DMS79 treated with DMSO at 0.1 percent for 48 hours (cell line): ENCODE measurements at places on chromosomes 16 and 17.

GRCh38 chr16:12819126-12820117 lies 15.7 kb upstream of the CPPED1 start:
- DNase-seq = no peak

GRCh38 chr17:19578545-19578944 lies 44.9 kb downstream of the SLC47A1 start:
- DNase-seq = no peak

DNA sequence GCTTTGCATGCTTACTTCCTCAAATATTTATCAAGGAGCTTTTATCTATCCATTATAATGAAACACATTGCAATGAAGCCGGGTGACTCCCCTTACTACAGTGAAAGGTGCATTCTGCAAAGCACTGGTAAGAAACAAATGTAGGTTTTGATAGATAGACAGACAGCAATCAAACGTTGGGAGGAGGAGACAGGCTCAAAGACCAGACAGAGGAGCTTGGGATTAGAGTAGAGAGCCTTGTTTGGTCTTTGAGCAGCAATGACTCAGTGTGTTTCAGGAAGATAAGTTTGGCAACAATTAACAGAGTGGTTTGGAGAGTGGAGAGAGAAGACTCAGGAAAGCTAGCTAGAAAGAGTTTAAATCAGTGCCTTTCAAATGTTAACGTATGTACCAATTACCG lies 68.8 kb downstream of the ZNF18 start:
- no peak for DNase-seq

DNA sequence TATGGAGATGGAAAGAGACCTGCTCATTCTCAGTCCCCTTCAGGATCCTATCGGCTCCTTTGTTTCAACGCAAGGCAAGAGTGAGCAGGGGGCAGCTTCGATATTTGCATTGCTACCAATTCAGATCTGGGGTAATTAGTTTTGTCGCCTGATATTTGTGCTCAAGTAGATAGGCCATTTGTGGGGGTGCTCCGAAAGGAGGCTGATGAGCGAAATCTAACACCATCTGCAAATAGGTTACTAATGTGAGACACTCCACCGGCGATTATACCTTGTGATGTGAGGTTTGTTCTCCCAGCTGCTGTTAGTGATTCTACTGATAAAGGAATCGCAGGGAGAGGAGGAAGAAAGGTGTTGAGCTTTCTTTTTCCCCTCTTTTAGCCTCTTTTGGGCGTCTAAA lies 31.5 kb downstream of the WSCD1 start:
- DNase-seq = no peak

- no peak for DNase-seq
These were observed 127.2 kb downstream of the CCDC144A start for GRCh38 chr17:16817201-16817600.

DNA sequence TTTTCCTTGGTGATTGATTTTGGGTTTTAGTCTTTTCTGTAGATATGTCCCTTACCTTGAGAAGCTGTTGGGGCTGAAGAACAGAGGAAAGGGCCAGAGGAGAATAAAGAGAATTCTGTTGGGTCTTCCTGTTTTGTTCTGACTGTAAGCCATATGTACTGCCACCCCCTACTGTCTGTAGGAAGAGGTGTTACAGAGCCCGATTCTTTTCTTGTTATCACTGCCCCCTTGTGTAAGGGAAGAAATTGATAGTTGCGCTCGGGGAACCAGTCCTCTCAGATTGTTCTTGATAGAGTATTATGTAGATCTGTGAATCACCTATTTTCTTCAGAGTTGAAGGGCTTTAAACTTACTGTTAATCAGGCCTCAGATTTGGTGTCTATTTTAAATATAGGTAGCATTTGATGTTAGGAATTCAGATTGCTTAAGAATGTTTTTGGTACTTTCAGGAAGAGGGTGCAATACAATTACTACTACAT lies 2.4 kb downstream of the TANC2 start:
- peak; percentile 71 for DNase-seq

GRCh38 chr16:26909623-26910022 lies 157.1 kb upstream of the C16orf82 start:
- no peak for DNase-seq

DNA sequence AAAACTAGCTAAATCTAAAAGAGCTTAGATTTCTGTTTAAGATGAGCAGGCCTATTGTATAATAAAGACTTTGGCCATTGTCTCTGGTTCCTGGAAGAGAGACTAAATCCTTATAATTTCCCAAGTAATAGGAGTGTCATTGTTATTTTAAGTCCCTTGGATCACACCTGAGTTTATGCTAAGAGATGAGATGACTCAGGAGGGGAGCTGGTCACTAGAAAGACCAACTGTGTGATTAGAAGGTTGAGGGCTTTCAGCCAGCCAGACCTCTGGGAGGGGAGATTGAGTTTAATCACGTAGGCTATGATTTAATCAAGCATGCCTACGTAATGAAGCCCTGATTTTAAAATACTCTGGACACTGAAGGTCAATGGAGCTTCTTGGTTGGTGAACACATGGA lies 156.9 kb upstream of the C17orf78 start:
- no peak for DNase-seq

DNA sequence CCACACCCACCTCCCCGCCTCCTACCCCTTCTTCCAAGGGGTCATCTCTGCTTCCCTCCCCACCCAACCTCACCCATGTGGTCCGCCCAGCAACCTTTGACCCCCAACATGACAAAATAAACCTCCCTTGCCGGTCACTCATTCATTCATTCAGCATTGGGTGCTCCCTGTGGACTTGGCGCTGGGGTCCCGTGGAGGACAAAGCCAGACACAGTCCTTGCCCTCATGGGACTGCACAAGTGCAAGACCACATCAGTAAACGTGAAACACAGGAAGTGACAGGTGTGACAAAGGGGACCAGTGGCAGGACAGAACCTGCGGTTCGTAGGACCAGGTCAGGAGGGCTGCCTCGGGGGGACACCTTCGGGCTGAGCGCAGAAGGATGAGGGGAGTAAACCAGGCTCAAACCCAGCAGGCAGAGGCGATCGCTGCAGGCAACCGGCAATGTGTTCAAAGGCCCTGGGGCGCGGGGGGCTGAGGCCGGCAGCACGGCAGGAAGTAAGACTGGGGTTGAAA lies 185.4 kb downstream of the SEC14L1 start:
- DNase-seq = no peak

GRCh38 chr16:46787909-46788308 lies 39.8 kb upstream of the MYLK3 start:
- DNase-seq = no peak

DNA sequence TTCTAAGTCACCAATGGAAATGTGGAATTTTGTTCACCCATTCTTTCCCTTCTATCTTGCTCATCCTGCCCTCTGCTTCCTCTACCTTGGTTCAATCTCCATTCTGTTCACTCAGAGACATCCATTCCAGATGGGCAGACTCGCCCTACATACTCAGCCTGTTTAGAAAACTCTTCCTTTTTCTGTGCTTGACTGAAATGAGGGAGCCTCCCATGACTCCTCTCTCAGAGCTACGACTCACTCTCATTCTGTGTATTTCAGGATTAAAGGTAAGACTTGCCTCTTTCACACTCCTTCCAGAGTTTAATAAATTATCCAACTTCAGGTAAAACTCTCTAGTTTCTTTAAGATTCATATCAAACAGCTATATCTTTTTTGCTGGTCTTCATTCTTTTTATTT lies 182.8 kb downstream of the HS3ST3A1 start:
- no peak for DNase-seq

- DNase-seq = no peak
These were observed 19.9 kb downstream of the ZNHIT3 start for GRCh38 chr17:36506249-36506826.

GRCh38 chr17:50234581-50234980 lies 33.1 kb upstream of the COL1A1 start:
- no peak for DNase-seq

- DNase-seq = no peak
These were observed 31.9 kb downstream of the POLR2A start for GRCh38 chr17:7515911-7516610.

- DNase-seq = no peak
These were observed 90.5 kb upstream of the SOX9 start for GRCh38 chr17:72030067-72030899.
